ENCODE measurements at places on chromosomes 2 and 18.

DNA sequence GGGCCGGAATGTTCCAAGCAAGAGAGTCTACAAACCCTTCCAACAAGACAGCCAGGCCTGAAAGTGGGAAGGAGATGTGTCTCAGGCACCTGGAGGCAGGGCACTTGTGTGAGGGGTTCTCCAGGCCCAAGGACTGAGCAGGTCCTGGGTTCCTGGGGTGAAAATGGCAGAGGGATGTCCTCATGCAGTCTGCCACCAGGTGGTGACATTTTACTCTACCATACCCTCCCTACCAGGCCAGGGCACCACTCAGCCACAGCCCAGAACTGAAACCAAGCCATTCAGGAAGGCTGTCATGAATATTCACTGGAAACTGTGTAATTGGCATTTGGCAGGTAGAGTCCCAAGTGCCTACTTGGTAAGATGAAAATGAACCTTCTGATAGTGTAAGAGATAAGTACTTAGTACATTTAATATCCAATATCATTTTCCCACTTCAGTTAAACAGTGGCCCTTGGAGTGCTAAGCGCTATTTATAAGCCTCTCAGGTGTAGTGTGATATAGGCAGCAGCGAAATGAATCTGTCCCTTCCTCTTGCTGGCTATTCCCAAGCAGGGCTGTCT is 185.1 kb downstream of the MYO5B start:
- no peak for DNase-seq

DNA sequence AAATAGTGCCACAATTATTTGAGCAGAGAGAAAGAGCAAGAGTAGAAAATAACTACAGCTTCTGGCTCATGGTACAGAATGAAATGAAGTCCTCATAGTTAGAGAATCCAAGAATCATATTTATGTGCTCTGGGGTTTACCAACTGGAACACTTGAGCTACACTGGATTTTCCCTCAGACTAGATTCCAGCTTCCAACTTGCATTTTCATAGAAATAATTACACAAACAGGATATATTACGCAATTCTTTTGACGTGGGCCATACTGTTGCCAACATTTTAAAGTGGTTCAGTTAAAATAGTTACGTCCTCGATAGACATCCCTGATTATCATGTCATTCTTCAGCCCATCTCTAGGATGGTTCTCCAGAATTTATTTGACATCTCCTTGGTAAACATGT is 129.2 kb downstream of the ETAA1 start:
- DNase-seq = no peak

DNA sequence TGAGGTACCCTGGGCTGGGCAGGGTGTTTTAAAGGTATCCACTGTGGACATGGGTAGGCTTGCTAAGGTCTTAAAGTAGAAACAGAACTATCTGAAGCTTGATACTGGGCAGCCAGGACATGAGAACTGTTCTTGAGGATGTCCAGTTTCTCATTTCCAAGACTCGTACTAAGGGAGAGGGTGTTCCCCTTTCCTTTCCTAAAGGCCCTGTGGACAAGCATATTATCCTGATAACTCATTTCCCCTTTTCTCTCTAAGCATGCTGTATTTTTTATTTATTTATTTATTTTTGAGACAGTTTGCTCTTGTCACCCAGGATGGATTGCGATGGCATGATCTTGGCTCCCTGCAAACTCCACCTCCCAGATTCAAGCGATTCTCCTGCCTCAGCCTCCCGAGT is 273.6 kb downstream of the PRKCE start:
- no peak for DNase-seq

DNA sequence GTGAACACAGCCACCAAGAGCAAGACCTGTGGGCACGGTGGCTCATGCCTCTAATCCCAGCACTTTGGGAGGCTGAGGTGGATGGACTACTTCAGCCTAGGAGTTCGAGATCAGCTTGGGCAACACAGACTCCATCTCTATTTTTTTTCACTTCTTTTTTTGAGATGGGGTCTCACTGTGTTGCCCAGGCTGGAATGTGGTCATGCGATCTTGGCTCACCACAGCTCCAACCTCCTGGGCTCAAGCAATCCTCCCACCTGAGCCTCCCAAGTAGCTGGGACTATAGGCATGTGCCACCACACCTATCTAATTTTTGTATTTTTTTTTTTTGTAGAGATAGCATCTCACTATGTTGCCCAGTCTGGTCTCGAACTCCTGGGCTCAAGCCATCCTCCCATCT is 54.4 kb upstream of the SPRED2 start:
- DNase-seq = no peak

GRCh38 chr2:224038049-224038829 is 847 bp downstream of the SERPINE2 start:
- DNase-seq = peak; percentile 18

- DNase-seq = no peak
Observed at GRCh38 chr2:53751728-53752127, 15.9 kb upstream of the CHAC2 start.

DNA sequence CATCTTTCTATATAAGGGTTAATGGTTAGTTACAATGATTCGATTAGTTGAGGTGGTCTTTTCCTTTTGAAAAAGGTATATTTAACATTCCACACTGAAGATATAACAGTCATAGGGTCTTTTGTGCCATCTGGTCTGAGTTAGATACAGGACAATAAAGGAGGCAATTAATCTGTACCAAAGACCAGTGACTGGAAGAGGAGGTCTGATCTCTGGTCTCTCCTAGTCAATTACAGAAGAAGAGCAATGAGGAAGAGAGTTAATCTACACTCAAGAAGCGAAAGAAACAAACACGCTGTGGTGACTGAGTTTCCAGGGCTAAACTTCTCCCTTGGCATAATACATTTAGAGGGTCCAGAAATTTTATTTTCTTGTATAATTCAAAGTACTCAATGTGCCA is 20.7 kb upstream of the RMDN2 start:
- DNase-seq = no peak

DNA sequence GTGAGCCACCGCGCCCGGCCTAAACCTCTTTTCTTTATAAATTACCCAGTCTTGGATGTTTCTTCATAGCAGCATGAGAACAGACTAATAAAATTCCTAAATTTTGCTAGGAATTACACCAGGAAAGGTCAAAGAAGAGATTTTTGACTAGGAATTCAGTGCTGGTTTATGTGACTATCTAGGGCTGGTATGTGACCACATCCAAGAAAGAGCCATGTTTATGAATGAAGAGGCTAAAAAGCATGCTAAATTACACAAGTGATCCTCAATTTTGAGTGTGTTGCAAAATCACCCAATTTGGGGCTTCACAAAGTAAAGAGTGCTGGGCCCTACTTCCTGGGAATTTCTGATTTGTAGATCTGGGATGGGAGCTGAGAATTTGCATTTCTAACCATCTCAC is 123.6 kb downstream of the CSRNP3 start:
- DNase-seq = no peak

GRCh38 chr2:3952866-3953516 is 249.6 kb downstream of the DCDC2C start:
- DNase-seq = no peak

DNA sequence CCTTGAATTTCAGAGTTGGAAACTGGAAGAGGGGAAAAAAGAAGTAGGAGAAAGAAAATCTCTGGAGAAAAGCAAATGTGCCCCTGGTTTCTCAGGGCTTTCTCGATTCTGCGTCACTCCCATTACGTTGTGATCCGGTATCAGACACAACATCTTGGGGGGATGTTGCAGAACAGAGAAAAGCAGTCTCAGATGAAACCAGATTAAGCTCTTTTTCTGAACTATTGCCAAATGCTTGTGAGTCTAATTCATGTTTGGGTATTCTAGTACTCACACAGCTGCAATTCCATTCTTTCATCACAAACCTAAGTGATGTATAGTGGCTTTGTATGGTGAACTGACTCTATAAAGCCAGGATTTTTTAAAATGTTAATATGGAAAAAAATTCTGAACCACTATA is 233.2 kb downstream of the TCF4 start:
- DNase-seq = no peak

DNA sequence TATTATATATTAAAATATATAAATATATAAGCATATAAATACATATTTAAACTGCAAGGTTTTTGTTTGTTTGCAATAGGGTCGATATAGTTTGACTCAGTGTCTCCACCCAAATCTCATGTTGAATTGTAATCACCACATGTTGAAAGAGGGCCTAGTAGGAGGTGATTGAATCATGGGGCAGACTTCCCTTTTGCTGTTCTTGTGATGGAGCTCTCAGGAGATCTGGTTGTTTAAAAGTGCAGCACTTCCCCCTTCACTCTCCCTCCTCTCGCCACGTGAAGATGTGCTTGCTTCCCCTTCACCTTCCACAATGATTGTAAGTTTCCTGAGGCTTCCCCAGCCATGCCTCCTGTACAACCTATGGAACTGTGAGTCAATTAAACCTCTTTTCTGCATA is 2137.3 kb upstream of the CELF4 start:
- no peak for DNase-seq

DNA sequence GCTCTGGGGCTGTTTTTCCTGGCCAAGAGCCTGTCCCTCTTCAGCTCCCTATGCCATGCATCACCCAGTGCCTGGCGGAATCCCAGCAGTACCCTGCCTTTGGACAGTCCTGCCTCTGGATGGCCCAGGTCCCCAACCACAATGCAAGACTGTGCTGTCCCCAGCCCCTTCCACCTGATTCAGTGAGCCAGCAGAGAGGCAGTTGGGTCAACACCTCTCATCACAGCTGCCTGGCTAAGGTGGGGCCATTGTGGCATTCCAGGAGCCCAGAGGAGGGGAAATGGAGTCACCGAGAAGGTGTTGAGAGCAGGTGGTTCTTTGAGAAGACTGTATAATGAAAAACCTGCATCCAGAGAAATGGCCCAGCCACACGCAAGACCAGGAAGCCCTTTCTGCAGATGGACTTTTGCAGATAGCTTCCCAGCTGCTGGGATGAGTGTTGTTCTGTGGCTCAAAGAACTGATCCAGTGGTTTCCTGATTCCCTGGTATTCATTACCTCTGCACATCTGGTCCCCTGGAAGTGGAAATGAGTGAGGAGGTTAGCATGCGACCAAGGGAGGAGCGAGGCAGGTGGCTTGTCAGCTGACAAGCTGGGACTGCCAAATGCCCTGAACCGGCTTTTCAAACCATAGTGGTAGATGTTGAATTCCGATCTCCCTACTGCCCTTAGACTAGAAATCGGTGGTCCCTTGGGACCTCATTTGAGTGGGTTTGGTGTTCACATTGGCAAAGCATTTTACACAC is 1.7 kb upstream of the ASPRV1 start:
- no peak for DNase-seq

DNA sequence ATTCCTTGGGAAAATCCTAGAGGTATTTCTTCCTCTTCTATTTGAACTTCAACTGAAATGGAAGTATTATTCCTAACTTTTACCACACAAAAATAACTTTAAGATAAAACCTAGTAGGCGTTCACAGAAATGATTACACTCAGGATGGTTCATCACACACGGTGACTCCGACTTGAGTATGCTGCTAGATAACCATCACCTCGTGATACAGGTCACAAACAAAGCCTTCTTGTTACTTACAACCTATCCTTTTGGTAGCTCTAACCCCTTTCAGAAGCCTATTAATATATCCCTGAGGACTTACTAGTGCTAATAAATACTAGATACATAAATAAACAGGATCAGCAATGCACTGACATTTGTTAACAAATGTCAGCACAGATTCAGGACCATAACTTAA is 101.0 kb upstream of the DNER start:
- no peak for DNase-seq

DNA sequence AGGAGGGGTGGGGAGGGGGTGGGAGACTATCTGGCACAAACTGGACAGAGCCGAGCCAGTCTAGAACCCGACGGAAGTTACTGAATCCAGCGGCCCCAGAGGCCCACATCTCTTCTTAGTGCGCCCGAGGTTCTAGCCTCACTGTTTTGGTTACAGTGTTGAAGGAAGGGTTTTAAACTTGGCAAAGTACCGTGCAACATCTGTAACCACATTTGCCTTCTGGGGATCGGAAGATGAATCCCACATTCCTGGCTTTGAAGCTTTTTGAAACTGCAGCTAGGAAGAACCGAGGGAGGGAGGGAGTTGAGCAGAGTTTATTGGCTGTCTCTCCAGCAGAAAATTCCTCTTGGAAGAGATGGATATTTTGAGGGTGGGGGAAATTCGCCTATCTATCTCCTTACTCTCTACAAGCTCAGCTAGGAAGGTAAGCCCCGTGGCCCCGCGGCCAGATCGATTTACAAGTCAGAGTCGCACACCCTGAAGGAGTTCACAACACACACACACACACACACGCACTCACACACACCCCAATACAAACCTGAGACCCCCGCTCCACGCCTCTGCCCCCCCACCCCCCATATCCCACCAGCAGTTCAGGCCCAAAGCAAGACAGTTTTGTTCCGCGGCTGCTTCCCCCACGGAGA is 1.0 kb downstream of the ACVR1 start:
- DNase-seq = no peak

DNA sequence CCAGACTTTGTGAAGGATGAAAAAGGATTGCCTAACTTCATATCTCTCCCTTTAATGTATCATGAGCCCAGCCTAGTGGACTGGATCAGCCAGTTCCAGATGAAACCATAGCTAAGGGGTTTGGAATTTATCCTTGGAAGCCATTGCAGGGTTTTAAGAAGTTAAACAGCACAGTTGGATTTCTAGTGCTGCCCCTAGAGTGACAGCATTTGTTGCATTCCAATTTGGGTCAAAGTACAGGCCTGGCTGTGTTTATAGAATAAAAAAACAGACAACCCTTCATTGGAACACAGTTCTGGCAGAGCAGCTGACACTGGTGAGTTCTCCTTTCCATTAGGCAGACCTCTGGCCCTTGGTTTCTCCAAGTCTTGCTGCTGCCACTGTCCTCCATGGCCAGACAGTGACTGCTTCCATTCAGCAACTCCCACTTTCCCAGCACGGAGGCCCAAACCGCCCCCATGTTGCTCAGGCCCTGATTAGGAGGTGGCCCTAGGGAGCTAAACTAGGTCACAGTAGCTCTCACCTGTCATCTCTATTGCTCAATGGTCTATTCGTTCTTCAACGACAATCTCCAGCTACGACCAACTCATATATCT is 8.0 kb downstream of the GPR39 start:
- no peak for DNase-seq

DNA sequence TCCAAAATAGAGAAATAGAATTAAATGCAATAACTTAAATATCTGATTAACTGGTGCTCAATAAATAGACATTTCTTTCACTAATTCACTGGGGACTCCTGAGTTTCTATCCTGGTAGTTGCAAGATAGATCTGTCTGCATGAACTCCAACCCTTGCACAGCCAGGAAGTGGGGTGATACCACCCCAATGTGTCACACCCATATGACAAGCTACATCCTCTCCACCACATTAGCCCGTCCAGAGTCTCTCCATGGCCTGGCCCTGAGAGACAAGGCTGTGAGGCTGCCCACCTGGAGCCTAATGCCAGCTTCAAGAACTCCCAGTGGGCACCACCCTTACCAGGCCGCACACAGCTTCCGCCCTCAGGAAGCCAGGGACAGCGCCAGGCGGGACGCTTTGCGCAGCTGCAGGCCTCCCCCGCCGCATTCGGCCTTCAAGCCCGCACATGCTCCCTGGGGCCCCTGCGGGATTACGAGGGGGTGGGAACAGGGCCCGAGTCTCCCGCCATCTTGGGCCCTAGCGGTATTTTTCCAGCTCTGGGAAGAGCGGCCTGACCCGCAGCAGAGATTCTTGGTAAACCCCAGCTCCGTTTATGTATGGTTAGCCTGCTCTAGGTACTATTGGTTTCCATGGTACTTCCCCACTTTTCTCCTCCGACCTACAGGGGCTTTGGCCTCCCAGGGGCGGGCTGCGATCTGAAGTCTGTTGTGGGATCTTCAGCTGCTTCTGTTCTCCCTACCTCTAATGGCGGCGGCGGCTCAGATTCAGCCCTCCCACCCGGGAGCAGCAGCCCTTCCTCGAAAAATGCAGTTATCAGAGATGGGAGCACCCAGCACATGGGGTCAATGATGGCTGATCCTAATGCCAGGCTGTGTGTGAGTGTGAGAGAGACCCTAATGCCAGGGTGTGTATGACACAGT is at the start of gene TDRD15:
TSS of gene TDRD15 (plus strand) at position 496 of the 921 bp plus-strand sequence. CDS start 13,500 bp downstream, outside the sequence.
- DNase-seq = no peak

Data from activated naive CD4-positive, alpha-beta T cell (primary cell).